Fibroblast of villous mesenchyme (primary cell): ENCODE measurements at places on chromosomes 5 and 9. TPM values are rescaled to one million over a fixed set of nuclear protein-coding genes. Genes with fewer than 3 reads are reported as not detected.

SPINK4 gene
- total RNA-seq = not detected in 2 replicates

OR1J2 gene
- 0.32 and 0.43 TPM in 2 replicates for total RNA-seq

WDR31 gene
- total RNA-seq = 0.32 and 0.86 TPM in 2 replicates

NR5A1 gene
- total RNA-seq = not detected in 2 replicates

ZDHHC11 gene
- 0.64 and 0.86 TPM in 2 replicates for total RNA-seq

NKD2 gene
- 2.2 and 4.2 TPM in 2 replicates for total RNA-seq

GRHPR gene
- total RNA-seq = 142 and 154 TPM in 2 replicates

SPATA9 gene
- 1.3 TPM in 2 replicates for total RNA-seq

KLHL3 gene
- 1.9 and 3.0 TPM in 2 replicates for total RNA-seq

ORM1 gene
- total RNA-seq = not detected in 2 replicates

PCDHB13 gene
- total RNA-seq = under 0.01 and 0.32 TPM in 2 replicates

SPINK13 gene
- not detected in 2 replicates for total RNA-seq
